NB4 (cell line): ENCODE measurements at places on chromosomes 5 and 9.
A peak's percentile ranks its signal among the peaks of the same experiment; 100 is the strongest.

GRCh38 chr9:76644647-76645250 is 119.5 kb upstream of the PCA3 start:
- no peak for DNase-seq

- DNase-seq: peak; percentile 25
Observed at GRCh38 chr9:10059044-10059443, 553.8 kb downstream of the PTPRD start.

GRCh38 chr5:1096838-1097237 is 15.0 kb downstream of the SLC12A7 start:
- no peak for DNase-seq

- DNase-seq: no peak
Observed at GRCh38 chr5:103014983-103015382, 105.0 kb downstream of the GIN1 start.

- peak; percentile 36 for DNase-seq
Observed at GRCh38 chr5:50559955-50560354, 106.5 kb upstream of the PARP8 start.

DNA sequence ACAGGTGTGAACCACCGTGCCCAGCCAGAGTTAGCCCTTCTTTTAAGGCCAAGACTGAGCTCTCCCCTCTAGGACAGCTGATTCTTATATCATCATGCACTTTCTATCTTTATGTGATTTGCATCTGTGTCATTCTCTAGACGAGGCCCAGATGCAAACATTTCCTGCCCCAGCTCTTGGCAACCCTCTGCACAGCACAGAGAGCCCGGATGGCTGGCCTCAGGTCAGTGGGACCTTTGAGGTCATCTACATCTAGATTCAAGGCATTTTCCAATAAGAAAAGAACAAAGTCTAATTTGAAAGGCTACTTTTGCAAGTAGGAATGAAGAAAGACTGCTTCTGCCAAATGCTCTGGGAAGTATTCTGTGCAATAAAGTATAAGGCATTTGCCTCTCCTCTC is 109.0 kb upstream of the DAB2 start:
- no peak for DNase-seq

DNA sequence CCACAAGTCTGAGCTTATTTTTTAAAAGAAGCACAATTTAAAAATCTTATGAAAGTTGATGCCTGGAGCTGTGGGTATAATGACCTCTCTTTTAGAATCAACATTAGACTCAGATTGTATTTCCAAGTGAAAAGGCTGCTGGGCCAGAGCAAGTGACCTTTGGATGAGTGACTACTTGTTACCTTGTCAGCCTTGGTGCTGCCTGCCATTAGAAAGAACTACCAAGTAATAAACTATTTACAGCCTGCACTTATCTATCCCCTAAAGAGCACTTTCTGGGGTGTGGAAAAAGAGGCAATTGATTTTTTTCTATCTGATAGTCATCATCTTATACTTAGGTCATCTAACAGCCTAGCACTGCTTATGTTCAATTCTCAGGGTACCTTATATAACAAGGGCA is 134.9 kb upstream of the FBXL17 start:
- DNase-seq: no peak

GRCh38 chr5:172556971-172557461 is 84.0 kb upstream of the NEURL1B start:
- no peak for DNase-seq

GRCh38 chr5:91264311-91265051 is 118.6 kb downstream of the ARRDC3 start:
- no peak for DNase-seq

DNA sequence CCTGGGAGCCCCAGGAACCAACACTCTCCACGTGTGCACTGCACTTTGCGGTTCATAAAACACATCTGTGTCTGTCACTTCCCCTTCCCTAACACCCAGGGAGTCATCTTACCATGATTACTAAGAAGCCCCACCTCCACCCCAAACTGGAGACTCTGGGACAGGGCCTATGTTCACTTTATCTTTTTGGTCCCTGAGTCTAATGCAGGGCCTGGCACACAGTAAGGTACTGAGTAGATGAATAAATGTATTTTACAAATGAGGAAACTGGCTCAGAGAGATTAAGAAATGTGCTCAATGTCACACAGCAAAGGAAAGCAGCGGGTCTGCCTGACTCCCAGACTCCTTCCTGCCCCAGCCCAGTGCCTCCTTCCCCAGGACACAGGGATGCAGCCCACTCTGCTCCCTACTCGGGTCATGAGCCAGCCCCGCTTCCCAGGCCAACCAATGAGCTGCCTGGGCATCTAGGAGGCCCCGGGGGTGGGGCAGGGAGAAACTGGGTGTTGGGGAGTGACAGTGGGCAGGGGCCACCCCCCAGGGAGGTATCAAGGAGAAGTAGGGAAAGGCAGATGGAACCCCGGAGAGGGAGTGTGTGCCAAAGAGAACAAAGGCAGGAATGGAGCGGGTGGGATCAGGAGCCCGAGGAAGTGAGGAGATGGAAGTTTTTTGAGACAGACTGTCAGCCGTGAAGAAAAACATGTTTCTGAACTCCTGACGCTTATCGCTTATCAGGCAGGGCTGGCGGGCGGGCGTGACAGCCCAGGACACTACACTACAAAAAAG is 30.5 kb downstream of the SHB start:
- no peak for DNase-seq

DNA sequence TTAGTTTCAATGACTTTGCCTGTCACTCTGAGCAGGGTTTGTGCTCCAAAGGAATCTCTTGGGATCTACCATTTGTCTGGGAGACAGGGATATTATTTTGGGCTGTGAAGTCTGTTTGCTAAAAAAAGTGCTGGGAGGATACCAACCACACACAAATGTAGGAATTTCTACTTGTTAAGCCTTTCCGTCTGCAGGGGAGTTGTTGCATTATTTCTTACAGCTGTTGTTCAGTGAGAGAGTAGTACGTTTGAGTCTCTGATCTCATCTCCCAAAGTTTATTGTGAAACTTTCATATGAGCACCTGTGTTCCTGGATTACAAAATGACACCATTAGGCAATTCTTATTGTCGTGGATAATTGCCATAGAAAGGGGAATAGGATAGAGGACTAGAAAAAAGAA is 78.3 kb upstream of the SEMA6A start:
- DNase-seq: no peak

GRCh38 chr5:137268646-137269045 is 230.5 kb downstream of the SPOCK1 start:
- DNase-seq: no peak

DNA sequence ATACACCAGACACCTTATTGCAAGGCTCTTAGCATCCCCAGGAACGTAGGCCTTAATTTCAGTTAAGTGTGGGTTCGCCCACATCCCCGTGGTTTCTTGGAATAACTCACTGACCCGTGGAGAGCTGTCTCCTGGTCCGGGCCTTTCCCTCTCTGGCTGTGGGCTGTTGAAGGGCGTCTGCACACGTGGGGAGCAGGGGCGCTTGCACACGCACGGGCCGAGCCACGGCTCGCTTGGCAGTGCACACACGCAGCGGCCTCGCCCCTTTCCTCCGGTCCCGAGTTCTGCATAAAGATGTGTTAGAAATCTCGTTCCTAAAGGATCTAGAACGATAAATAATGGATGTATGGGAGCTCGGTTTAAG is 141.9 kb downstream of the PBX3 start:
- no peak for DNase-seq

DNA sequence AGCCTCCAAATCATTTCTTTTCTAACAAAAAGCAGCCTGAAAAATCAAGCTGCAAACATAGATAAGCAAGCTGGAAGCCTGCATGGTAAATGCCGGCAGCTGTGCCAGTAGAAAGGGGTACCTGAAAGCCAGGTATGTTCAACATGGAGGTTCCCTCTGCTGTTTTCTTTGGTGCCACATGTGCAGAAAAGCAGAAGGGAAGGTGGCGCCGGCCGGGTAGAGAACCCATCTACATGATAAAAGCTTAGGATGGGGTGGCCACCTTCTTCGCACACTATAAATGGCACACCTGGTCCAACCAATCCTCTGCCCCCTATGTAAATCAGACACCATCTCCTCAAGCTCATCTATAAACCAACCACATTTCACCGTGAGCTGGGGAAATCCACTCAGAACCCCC is 268.9 kb upstream of the IRX2 start:
- no peak for DNase-seq

DNA sequence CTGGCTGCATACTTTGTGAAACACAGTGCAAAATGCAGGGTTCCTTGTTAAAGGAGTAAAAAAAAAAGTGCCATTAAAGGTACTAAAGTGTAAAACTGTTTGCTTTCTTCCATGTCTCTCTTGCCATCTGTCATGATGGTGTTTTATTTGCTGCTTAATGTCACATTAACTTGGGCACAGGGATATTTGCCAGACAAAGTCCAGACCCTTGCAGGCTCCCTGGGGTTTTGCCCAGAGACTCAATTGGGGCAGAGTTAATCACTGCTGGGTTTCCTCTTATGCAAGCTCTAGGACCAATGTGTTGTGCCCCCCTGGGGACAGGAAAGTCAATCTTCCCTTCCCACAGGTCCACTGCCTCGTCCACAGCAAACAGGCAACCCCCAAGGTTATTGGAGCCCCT is 274.3 kb upstream of the SGCD start:
- DNase-seq: no peak

DNA sequence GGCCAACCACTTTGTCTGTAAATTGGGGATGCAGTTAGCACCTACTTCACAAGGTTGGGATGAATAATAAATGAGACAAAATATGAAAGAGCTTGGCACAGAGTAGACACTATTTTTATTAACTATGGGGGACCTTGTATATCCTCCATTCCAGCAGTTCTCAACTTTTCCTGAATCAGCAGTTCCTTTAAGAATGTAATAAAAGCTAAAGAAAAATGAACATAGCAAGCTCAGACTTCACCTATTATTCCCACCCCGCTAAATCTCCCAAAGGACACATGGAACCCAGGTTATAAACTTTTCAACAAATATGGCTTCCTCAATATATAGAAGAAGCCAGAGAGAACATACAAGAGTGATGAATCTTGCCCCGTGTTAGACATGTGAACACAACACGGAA is 32.0 kb upstream of the TTC1 start:
- no peak for DNase-seq

GRCh38 chr5:143820451-143820850 is 8.5 kb downstream of the HMHB1 start:
- no peak for DNase-seq

DNA sequence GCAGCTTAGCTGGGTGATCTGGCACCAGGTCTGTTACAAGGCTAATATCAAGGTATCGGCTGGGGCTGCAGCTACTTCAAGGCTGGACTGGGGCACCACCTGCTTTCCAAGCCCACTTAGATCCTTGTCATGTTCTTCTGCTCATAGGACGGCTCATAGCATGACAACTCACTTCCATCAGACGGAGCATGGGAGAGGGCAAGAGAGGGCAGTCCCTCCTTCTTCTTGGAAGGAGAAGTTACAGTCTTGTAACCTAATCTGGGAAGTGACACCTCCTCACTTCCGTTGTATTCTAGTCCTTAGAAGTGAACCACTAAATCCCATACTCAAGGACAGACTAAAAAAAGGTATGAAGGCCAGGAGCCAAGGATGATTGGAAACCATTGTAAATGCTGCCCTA is 258.2 kb downstream of the MAST4 start:
- DNase-seq: no peak

- no peak for DNase-seq
Observed at GRCh38 chr5:97923997-97924396, 741.0 kb upstream of the RIOK2 start.

GRCh38 chr5:160539431-160539830 is 117.8 kb downstream of the PTTG1 start:
- no peak for DNase-seq

DNA sequence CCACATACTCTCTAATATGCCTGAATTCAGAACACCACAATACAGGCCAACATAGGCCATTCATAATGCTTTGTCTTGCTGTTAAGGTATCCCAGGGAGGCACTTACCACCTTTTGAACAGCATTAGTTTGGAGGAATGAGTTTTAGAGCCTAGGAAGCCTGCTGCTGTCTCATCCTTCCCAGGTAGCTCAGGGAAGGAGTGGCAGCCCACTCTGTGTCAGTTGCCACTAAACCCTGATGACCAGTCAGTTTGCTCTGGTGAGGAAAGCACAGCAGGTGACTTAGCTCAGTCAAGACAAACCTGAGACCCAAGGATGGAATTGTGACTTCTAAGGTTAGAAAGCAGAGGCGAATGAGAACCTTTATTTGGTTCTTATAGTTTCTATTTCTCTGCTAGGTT is 337.4 kb upstream of the ATP10B start:
- DNase-seq: no peak

- no peak for DNase-seq
Observed at GRCh38 chr9:36086442-36086841, 49.7 kb downstream of the RECK start.

DNA sequence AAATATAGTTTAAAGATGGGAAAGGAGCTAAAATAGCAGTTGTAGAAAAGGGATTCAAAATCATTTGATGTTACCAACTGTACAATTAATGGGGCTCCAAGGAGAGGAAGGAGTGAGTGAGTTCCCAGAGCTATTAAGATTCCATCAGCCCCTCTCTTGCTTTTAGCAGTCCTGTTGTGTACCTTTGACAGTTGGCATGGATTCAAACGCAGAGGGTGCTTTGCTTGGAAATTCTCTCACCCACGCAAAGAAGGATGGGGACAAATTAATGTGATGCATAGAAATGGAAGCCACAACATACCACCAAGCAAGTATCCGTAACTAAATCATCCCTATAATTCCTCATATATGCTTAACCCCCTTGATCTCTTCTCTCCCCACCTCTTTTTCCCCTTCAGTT is 461.3 kb downstream of the EBF1 start:
- DNase-seq: no peak

DNA sequence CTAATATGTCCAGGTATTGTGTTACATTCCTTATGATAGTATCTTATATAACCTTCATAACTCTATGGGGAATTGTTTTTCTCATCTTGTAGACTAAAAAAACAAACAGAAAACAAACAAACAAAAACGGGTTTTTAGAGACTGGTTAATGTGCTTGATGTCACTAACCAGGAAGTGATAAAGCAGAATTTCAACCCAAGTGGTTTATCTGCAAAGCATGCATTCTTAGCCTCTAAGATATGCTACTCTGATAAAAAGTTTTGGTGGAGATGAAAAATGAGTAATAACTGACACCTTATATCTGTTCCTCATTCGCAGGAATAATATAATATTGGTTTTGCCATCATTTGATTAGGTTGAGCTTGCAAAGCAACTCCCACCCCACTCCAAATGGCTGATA is 53.4 kb downstream of the PUM3 start:
- no peak for DNase-seq

DNA sequence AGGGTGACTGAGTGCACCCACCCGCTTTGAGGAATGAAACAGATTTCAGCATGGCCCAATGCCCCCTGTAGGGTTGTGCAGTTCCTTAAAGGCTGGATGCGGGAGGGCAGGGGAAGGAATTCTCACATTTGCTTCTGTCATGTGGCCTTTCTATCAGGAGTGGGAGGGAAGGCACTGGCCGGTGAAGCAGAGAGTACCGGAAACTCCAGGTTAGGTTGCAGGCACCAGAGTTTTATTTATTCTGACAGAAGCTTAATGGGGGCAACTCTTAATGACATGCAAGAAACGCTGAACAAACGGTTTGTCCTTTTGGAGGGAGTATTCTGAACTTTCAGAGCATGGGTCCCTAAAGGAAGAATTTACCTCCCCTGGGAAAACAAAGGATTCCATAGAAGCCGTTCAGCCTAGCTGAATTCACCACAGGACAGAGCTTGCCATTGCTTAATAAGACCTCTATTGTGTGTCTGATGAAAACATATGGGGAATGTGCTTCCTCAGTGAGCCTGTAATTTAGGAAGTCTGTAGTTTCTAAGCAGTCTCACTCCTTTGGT is 44.1 kb upstream of the EQTN start:
- DNase-seq: no peak
